Heart left ventricle (tissue), 16 donors: ENCODE measurements at places on chromosomes 12 and 14. TPM values are rescaled to one million over a fixed set of nuclear protein-coding genes. Genes with fewer than 3 reads are reported as not detected.

The RHEBL1 gene
- not detected for total RNA-seq

The CBLN3 gene
- 0.38 TPM for total RNA-seq

The B4GALNT3 gene
- total RNA-seq = 24.3 TPM

The DCN gene
- 598 TPM for total RNA-seq

The ART4 gene
- total RNA-seq = 2.8 TPM

The PPTC7 gene
- total RNA-seq = 53.7 TPM

The RAB15 gene
- 32.6 TPM for total RNA-seq

The TMEM132D gene
- not detected for total RNA-seq

The TSHR gene
- total RNA-seq = not detected

The TEX22 gene
- not detected for total RNA-seq

The GPR68 gene
- total RNA-seq = 0.31 TPM

The NRIP2 gene
- total RNA-seq = 2.0 TPM

The ENDOU gene
- total RNA-seq = not detected

The TAS2R9 gene
- 0.27 TPM for total RNA-seq

The TBX3 gene
- 16.2 TPM for total RNA-seq
